ENCODE measurements at places on chromosomes 4 and X.

DNA sequence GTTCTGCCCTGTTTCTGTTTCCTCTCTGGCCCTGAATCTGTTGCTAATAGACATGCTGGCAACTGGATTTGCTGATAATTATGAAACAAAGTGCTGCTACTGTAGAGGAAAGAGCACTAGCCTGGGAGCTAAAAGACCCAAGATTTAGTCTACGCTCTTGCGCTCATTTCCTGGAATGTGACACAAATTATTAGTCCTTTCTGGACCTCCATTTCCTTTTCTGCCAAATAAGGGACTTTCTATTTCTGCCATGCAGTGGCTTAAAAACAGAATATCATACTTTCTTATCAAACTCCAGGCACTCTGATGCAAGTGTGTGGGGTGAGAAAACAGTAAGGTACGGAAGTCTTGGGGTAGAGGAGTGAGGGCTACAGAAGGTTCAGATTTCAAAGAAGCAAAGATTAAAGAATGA is 48.3 kb upstream of the GPR174 start:
- no peak for DNase-seq

- DNase-seq, result no peak
Observed at GRCh38 chr4:135670548-135670947, 1469.0 kb upstream of the PABPC4L start.

- DNase-seq, result no peak
Observed at GRCh38 chr4:62053974-62054373, 853.8 kb downstream of the ADGRL3 start.

- DNase-seq, result no peak
Observed at GRCh38 chr4:17033768-17034181, 135.3 kb upstream of the LDB2 start.

DNA sequence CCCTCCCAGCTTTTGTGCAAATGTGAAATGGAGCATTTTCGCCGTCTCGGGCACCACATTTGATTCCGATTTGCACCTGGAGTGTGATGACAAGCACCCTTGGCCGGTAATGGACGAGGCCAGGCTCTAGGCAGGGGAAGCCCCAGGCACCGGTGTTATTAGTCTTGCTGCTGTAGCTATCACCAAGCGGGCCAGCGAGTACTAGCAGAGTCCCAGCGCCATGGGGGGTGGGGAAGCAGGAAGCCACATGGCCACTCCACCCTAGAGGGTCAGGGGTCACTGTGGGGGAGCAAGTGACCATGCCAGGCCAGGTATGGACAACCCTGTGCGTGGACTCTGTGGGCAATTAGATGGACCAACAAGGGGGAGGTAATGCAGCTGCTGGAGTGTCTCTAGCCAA is 88.8 kb downstream of the CPZ start:
- DNase-seq, result no peak

GRCh38 chr4:172850838-172851237 is 317.8 kb upstream of the GALNT7 start:
- DNase-seq, result no peak

DNA sequence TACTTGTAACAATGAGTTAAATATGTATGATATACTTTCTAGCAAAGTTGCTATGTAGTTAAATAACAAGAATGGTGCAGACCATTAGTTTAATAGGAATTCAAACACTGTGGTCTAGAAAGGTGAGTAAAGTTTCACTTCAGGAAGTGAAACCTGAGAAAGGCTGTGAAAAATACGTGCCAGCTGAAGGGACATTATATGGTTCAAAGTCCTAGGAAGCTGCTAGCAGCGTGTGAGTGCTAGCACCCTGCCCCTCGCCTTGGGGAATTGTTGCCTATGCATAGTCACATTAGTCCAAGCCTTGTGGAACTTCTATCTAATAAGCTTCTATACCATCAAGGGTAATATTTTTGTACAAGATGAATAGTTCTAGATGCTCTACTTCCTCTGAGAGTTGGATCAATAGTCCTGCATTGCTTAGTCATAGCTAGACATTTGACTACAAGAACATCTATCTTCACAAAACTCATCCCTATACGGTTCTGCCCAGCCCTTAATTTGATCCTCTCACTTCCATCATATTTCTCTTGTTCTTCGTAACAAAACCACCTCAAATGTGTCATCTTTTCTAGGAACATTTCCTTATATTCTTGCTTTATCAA is 45.8 kb upstream of the ARSJ start:
- DNase-seq, result no peak

DNA sequence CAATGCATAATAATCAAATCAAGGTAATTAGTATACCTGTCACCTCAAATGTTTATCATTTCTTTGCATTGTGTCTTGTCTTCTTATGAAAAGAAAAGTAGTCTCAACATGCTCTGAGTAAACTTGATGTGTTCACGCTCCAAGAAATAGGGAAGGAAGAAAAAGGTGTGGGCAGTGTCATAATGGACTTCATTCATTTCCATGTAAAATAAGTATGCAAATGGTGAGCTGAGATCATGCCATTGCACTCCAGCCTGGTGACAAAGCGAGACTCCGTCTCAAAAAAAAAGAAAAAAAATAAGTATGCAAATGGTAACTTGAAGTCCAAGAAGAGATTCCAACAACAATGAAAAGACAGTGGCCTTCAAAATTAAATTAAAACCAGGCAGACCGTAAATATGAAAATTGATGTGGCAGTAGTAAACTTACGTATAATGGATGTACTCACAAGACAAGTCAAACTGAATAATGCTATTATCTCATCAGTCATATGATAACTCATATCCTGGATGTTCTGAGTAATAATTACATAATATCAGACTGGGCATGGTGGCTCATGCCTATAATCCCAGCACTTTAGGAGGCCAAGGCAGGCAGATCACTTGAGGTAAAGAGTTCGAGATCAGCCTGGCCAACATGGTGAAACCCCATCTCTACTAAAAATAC is 6.0 kb upstream of the CWH43 start:
- no peak for DNase-seq

- no peak for DNase-seq
Observed at GRCh38 chr4:126238013-126238412, 923.3 kb downstream of the FAT4 start.

Measured in hypothalamus (tissue), 51 donors.